Effector CD4-positive, alpha-beta T cell (primary cell): ENCODE measurements at places on chromosomes 3 and 15.

DNA sequence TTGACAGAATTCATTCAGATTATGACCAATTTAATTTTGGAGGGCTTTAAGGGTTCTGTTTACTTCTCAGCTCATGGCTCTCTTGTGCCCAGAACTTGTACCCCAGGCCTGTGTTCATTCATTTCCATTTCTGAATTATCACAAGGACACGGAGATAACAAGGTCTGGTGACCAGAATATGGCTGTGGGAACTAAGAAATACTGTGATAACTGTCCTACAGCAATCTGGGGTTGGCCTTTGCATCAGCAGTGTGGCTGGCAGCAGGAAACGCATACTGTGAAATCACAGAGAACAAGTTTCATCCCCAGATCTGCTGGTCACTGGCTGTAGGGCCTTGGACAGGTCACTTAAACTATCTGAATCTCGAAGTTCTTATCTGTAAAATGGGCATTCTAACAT is 41.8 kb upstream of the TPM1 start:
- no peak for DNase-seq

DNA sequence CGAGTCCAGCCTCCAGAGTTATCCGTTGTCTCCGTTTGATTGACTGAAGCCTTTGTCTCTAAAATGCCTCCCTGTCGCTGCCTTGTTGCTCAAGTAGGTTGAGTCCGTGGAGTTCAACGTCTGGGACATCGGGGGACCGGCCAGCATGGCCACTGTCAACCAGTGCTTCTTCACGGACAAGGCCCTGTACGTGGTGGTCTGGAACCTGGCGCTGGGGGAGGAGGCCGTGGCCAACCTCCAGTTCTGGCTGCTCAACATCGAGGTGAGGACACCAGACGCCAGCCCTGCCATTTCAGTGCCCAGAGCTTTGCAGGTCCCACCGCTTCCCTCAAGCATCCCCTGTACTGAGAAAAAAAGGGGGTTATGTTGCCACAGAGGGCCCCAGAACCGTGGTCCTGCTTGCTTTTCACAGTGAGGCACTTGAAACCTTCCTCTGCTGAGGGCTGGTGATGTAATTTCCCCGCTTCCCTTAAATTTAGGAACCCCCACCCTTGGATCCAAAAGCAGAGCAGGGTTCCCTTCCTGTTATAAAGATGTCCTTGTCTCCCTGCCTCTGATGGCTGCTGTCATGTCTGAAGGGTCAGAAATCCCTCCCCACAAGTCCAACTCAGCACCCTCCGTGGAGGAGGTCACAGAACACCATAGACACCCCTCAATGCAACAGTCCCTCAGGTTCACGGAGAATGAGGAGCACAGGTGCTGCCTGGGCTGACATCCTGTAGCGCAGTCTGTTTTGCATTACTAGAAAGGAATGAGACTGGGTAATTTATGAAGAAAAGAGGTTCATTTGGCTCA is 105.7 kb downstream of the LRRK1 start:
- DNase-seq = no peak

DNA sequence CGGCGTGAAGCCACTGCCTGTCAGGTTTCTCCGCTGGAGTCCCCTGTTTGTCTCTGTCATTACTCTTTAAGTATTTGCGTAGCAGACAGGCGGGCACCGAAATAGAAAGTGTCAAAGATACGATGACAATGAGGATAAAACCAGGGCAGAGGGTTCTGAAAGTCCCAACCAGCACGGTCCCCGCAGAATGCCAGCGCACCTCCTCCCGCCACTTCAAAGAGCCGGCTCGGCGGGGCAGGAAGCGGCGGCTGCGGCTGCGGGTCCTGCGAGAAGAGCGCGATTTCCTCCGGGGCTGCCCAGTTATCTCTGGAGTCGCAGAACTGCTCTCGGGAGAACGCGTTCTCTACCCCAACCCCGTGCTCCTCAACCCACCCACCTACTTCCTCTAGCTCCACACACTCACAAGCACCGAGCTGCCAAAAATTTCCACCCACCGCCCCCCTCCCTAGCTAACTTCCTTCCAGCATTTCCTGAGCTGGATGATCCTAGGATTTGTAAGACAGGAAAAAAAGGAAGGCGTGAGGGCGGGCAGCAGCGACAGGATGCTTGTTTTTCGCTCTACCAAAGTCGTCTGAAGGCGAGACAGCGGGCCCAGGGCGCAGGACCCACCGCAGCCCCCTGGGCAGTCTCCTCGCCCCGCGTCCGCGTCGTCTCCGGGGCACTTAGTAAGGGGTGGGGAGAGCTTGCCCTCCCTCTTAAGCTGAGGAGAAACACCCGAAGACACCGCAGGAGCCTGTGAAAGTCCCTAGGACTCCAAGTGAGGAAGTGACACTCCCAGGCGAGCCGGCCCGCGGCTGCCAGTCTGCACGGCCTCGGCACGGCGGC is at the start of gene ARHGAP31:
ARHGAP31 (plus strand) TSS at position 513 of the 825 bp plus-strand sequence. CDS start 522 bp downstream, outside the sequence.
- DNase-seq = peak; percentile 85

- DNase-seq = no peak
These were observed 27.1 kb downstream of the MRAS start for GRCh38 chr3:138375447-138375846.

GRCh38 chr3:174120997-174121396 is 723.5 kb downstream of the NLGN1 start:
- DNase-seq = no peak

DNA sequence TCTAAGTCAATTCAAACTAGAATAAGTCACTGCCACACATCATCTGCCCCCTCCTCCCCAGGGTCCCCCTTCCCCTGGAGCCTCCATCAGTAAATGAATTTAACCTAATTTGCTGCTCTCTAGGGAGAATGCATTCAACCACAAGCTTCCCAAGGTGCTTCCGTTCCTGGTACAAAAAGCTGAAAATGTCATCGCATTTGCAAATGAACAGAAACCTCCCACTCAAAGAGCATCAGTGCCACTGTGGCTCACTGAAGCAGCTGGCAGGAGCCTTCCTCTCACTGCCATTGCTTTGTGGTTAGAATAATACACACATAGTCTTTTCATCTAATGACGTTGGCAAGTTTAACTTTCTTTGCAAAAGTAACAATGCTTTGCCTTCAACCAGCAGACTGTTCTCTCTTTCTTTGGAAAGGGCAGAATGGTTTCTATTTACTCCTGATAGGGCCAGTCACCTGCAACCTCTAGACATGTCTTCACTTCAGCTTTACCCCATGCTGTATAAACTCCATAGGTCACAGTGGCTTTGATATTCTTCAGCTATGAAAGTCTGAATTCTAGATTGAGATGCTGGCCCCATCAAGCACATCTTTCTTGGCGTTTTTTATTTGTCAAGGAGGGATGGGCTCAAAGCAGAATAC is 238.1 kb downstream of the CPNE4 start:
- DNase-seq = no peak

GRCh38 chr15:86611417-86612040 is 531.9 kb downstream of the AGBL1 start:
- DNase-seq = no peak

- DNase-seq = no peak
These were observed 535.6 kb upstream of the AGTR1 start for GRCh38 chr3:148162132-148162531.
